A549 treated with Mapracorat at 1 μM for 4 hours (cell line): ENCODE measurements at places on chromosomes 1 and 21. TPM values are rescaled to one million over a fixed set of nuclear protein-coding genes. Genes with fewer than 3 reads are reported as not detected.

CELA3B gene
- not detected in 5 replicates for total RNA-seq

CELF3 gene
- total RNA-seq = not detected in 5 replicates

PDPN gene
- not detected in 5 replicates for total RNA-seq

S100A16 gene
- 481 to 560 TPM (median 517 TPM) in 5 replicates for total RNA-seq

GRIK1 gene
- not detected in 5 replicates for total RNA-seq

MRPS15 gene
- total RNA-seq = 73.9 to 86.0 TPM (median 81.7 TPM) in 5 replicates

LMX1A gene
- total RNA-seq = not detected in 5 replicates

NBPF4 gene
- 0.12 to 0.16 TPM (median 0.14 TPM) in 4 of 5 replicates, not detected in the other for total RNA-seq

TAS1R1 gene
- total RNA-seq = not detected in 5 replicates

ANKRD34A gene
- total RNA-seq = 0.21 to 0.42 TPM (median 0.27 TPM) in 5 replicates

NEK2 gene
- total RNA-seq = 34.9 to 45.6 TPM (median 44.5 TPM) in 5 replicates

GJB4 gene
- 0.06 to 0.13 TPM (median 0.10 TPM) in 5 replicates for total RNA-seq

SLC16A4 gene
- 25.7 to 37.3 TPM (median 31.4 TPM) in 5 replicates for total RNA-seq

RNF186 gene
- not detected in 5 replicates for total RNA-seq

IQCC gene
- 1.2 to 2.4 TPM (median 1.8 TPM) in 5 replicates for total RNA-seq

CLEC20A gene
- total RNA-seq = not detected in 5 replicates

GPR37L1 gene
- total RNA-seq = 0.10 to 0.16 TPM (median 0.15 TPM) in 5 replicates

LCE1F gene
- total RNA-seq = not detected in 5 replicates

DUSP10 gene
- total RNA-seq = 2.0 to 2.8 TPM (median 2.2 TPM) in 5 replicates

PAQR6 gene
- 3.3 to 5.1 TPM (median 4.0 TPM) in 5 replicates for total RNA-seq

LIPI gene
- not detected in 5 replicates for total RNA-seq

COL8A2 gene
- 0.08 to 0.15 TPM (median 0.12 TPM) in 5 replicates for total RNA-seq

KDF1 gene
- total RNA-seq = 0.18 to 0.30 TPM (median 0.22 TPM) in 3 of 5 replicates, not detected in the others

XCL2 gene
- total RNA-seq = not detected in 5 replicates

NUP210L gene
- total RNA-seq = not detected in 5 replicates

AADACL4 gene
- total RNA-seq = not detected in 5 replicates

SELENOF gene
- 138 to 175 TPM (median 154 TPM) in 5 replicates for total RNA-seq

RUNX3 gene
- 4.2 to 6.5 TPM (median 5.7 TPM) in 5 replicates for total RNA-seq

MYCL gene
- 1.1 to 1.4 TPM (median 1.3 TPM) in 5 replicates for total RNA-seq

FCGR2B gene
- not detected in 5 replicates for total RNA-seq

ST6GALNAC3 gene
- 0.47 to 1.1 TPM (median 0.93 TPM) in 5 replicates for total RNA-seq

SMYD2 gene
- 31.8 to 38.7 TPM (median 32.9 TPM) in 5 replicates for total RNA-seq

INSRR gene
- total RNA-seq = not detected in 5 replicates

FMN2 gene
- total RNA-seq = 3.9 to 5.4 TPM (median 4.2 TPM) in 5 replicates

LINGO4 gene
- not detected in 5 replicates for total RNA-seq

SMCP gene
- not detected in 5 replicates for total RNA-seq

C1QC gene
- not detected in 5 replicates for total RNA-seq

IRF2BP2 gene
- total RNA-seq = 67.8 to 93.0 TPM (median 85.9 TPM) in 5 replicates

GNB1 gene
- total RNA-seq = 176 to 211 TPM (median 198 TPM) in 5 replicates

CYP4X1 gene
- total RNA-seq = 0.07 TPM in 1 of 5 replicates, not detected in the others

KIAA0040 gene
- 0.64 to 1.1 TPM (median 0.78 TPM) in 5 replicates for total RNA-seq

FBLIM1 gene
- 21.8 to 34.6 TPM (median 27.8 TPM) in 5 replicates for total RNA-seq

IFI6 gene
- 9.0 to 13.8 TPM (median 12.1 TPM) in 5 replicates for total RNA-seq

TOR3A gene
- total RNA-seq = 36.3 to 42.9 TPM (median 41.0 TPM) in 5 replicates

CYYR1 gene
- not detected in 5 replicates for total RNA-seq

EPHA10 gene
- total RNA-seq = 0.76 to 1.2 TPM (median 1.1 TPM) in 5 replicates

CD244 gene
- total RNA-seq = not detected in 5 replicates
